Caki2 (cell line): ENCODE measurements at places on chromosomes 3 and 15.

DNA sequence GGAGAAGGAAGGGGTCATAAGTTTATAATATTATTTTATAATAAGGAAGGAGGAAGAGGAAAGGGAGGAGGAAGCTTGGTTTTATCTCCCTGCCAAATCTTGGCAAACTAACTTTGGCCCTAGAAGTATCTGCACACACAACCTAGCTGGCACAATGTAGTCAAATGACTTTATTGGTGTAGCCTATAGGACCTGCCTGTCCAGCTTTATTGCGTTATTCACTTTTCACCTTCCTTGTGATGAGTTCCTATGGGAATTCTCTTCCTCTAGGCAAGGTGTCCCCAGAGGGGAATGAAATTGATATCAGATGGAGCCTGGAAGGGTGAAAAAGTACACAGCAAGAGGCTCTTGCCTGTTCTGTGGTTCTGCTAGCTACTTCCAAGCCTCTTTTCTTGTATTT, 111.2 kb upstream of the SLC25A36 start:
- DNase-seq, result no peak

GRCh38 chr3:194314388-194315068, 36.6 kb downstream of the CPN2 start:
- DNase-seq, result peak; percentile 60

DNA sequence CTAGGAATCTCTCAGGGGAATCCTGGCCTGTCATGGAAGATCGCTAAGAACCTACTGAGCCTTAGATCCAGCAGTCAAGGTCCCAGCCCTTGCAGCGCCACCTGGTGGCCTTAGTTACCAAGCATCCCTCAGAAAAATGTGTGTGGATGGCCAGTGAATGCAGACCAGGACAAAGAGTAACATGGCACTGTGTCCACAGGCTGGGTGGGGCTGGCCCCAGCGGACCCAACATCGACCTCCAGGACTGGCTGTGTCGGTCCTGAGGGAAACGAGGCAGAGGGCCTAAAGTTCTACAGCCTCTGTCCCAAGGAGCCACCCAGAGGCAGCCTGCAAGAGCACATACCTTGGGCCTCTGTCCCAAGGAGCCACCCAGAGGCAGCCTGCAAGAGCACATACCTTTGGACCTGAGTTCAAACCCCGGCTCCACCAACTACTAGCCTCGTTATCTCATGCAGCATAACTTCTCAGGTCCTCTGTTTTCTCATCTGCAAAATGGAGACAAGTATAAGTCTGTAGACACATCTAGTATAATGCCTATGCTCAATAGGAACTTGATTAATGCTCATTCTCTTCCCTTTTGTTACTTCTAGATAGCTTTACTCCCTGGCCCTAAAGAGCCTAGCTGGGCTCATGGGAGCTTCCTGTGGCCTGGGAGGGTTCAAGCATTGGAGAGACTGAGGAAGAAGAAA, 57.5 kb upstream of the HERC1 start:
- peak; percentile 55 for DNase-seq

DNA sequence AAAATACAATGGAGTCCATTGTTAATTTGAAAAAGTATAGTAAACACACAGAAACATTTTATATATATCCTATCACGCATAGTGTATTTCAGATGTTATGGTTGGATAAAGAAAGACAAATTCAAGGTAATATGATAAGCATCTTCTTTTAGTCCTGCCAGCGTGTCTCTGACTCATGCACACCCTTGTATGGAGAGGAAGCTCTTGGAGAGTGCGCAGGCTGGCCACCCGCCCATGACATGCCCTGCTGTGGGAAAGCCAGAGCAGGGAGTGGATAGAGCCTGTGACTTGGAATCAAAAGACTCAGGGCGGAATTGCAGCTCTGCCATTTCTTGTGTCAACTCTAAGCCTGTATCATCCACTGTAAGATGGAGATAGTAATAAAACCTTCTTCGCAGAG, 23.0 kb upstream of the COPG1 start:
- peak; percentile 87 for DNase-seq

- no peak for DNase-seq
These were observed 150.3 kb downstream of the SLC9A9 start for GRCh38 chr3:143697975-143698374.

- no peak for DNase-seq
These were observed 18.3 kb upstream of the ONECUT1 start for GRCh38 chr15:52808441-52808840.
